NCI-H1417 treated with DMSO at 0.1 percent for 48 hours (cell line): ENCODE measurements at places on chromosomes 2 and 18.

- no peak for DNase-seq
Observed at GRCh38 chr2:21032338-21033236, 11.3 kb downstream of the APOB start.

DNA sequence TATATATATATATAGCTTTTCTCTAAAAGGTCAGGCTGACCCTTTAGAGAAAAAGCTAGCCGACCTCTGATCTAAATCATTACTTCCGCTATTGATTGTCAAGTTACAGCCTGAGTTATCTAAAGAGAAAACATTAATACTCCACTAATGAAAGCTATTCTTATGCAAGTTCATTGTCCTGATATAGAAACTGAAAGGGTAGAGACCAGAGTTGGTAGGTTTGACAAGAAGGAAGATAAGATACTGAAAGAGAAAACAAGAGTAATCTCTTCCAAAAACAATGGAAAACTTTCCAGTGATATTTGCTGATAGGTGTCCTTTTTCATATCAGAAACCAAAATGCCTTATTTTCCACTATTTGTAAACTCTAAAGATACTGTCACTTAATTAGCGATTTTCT, 62.8 kb upstream of the SLC39A10 start:
- no peak for DNase-seq

GRCh38 chr2:234425639-234426603, 71.0 kb downstream of the ARL4C start:
- no peak for DNase-seq

DNA sequence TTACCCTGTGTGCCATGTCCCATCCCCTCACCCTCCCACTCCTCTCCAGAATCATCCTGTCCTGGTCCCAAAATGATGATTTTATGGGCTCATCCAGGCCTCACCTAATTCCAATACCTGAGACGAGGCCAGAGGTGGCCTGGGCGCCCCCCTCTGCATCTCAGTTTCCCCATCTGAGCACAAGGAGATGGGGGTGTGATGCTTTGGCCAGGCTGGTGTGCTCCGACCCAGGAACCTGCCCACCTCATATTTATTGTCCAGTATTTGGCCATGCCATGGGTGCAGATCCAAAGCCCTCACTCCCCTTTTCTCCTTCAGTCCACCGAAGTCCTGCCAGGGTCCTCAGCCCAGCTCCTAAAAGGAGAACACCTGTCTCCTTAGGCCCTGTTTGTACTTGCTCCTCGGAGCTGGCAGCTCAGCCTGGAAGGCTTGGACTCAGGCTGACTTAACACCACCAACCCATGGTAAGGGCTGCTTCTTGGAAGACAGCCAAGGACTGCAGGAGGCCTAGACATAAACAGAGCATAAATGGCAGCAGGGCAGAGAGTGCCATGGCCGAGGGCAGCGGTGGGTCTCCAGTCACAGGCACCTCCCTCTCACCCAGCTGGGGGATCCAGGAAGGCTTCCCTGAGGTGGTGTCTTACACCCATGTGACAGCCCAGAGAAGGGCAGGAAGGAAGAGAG, 3.6 kb downstream of the TEX51 start:
- DNase-seq = no peak

DNA sequence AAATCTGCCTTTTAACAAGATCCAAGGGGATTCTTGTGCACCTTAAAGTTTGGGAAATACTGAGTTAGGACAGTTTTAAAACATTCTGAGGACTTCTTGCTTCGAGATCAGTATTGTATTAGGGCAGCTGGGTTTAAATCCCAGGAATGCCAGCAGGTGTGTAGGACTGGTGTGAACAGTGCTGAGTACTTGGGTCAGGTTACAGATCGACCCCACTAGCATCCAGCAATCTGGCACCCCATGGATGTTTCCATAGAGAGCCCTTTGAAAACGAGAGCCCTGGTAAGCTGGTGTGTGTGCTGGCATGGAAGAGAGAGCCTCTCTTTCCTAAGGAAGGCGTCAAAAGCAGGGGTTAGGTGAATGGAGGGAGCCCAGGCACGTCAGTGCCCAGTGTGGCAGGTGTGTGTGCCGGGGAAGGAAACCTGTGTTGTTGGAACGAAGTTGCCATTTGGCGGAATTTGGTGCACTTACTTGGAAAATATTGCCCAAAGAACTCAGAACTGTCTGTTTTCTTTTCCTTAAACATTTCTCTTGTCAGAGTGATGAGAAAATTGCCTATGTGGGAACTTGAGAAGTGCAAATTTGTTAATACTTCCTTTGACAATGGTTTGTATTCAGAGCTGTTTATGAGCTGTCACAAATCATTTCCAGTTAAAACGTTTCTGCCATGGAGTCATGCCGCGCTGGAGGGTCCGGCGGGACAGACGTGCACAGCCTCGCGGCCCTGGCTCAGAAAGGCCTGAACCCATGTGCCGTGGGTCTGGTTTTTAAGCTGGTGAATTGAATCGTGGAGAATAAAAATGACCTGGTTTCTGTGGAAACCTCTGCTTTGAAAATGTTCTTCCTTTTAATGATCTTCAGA, 38.1 kb downstream of the LDLRAD4 start:
- DNase-seq = no peak

- no peak for DNase-seq
Observed at GRCh38 chr18:50569930-50570329, 10.0 kb downstream of the MAPK4 start.

DNA sequence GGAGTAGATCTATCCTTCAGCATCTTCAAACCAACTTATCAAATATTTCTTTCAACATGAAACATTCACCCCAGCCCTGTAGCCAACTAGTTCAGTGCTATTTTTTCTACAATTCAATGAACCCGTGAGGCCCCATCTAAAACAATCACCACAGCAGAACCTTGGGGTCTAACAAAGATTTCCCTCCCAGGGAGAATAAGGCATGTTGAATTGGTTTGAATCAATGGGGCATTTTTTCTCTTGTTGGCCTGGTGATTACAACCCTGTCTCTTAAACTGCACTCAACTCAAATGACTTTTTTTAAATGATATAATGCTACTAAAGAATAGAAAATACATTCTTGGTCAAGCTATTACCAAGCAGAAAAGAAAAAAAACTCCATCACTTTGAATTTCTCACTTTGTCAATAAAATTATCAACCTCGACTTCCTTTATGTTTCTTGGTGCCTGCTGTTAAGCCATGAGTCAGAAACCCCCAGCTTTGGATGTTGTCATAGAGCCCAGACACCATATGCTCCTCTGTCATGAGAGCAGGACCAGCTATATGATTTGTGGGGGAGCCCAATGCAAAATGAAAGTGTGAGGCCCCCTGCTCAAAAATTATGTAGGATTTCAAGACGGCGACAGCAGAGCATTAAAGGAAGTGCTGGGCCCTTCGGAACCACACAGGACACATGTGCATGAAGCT, 282.4 kb downstream of the MEIS1 start:
- no peak for DNase-seq

DNA sequence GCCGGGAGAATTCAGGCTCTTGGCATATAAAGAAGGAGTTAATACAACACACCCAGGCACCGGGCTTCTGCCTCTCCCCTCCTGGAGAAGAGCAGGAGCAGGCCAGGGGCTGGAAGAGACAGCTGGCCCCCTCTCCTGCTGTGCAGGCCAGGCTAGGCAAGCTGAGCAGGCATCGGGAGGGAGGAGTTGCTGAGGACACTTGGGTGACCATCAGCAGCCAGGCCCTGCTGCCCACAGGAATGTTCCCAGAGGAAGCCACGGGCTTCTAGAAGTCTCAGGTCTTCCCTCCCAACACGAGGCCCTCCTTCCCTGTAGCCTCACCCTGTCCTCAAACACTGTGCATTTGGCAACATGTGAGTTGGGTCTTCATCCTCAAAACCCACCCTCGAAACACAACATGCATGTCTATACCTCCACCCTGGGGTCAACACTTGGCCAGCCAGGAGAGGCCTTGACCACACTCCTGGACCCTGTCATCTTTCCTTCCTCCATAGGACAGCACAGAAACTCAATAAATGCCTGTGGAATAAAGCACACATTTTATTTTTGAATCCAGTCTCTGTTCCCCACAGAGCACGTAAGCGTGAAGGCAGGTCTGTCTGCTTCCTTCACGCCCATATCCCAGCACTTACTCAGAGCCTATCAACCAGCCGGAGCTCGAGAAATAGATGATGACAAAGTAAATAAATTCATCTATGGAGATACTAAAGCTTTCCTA, 433.8 kb upstream of the ID2 start:
- no peak for DNase-seq

GRCh38 chr18:50659091-50660003, 99.5 kb downstream of the MAPK4 start:
- no peak for DNase-seq

- no peak for DNase-seq
Observed at GRCh38 chr18:12283256-12283655, 24.8 kb upstream of the TUBB6 start.

DNA sequence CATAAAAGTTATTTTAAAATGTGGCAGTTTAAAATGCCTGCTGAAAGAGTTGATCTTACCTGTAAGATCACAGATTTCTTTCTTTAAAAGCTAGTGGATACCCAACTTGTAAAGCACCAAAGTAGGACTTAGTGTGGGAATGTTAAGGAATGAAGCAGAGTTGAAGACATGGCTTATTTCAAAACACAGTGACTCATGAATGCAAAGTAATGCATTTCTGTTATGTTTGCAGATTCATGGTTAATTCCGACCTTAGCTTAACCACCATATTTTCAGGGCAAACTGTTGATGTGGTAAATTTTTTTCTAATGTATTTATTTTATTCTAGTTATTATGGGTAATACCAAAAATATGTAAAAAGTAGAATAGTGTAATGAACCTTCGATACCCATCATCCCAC, 206.8 kb upstream of the FOSL2 start:
- DNase-seq = no peak
